Activated CD4-positive, alpha-beta T cell treated with anti-CD3 and anti-CD28 coated beads, Interleukin-2, amount 50 U/mL, for 16 hours (primary cell): ENCODE measurements at places on chromosomes 3 and 15.

DNA sequence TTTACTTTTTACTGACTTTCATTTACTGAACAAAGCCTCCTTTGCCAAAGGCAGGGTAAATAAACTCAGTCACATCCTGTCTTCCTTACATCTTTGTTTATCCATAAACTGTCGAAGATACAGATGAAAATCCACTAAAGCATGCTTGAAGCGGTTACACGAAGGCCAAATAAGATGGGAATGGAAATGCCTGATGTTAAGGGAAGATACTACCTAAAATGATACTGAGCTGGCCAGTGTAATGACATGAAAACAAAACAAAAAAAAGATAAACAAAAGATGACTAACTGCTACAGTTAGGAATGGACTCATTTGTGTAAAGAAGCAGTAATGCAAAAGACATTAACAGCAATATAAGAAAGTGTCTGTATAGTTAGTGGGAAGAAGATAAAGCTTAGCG is 114.7 kb upstream of the ADAMTS9 start:
- no peak for DNase-seq

- peak; percentile 86 for DNase-seq
Measured at GRCh38 chr15:63238796-63239195, 38.6 kb upstream of the APH1B start.

GRCh38 chr3:8555113-8555661 is 53.6 kb downstream of the LMCD1 start:
- no peak for DNase-seq

DNA sequence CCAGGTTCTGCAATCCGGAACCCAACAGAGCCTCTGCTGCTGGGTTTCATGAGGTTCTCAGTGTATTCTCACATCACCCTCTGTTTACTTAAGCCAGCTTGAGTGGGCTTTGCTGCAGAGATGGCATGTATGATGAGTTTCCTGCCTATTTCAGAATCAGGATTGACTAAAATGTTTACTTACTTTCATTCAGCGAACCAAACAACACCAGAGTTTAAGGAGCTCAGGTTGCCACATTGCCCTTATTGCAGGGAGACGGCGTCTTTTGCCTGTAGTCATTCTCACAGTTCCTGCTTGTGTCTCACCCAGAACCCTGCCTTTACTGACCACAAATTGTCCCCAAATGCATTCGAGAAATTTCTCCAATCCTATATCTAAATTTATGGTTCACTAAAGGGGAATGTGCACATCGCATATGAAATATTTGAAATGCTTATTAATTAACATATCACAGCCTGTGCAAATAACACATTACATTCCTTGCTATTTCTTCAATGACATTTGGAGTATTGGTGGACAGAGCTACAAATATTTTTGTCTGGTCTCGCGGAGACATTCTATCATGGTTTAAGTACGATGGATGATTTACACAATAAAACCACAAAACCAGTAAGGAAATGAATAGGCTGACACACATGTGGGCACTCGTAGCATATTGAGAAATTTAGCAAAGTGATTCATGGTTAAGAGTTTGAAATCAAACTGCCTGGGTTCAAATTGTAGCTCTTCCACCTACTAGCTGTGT is 377.2 kb upstream of the CFAP20DC start:
- DNase-seq = peak; percentile 82

- DNase-seq = no peak
Measured at GRCh38 chr3:54962200-54962599, 34.3 kb upstream of the LRTM1 start.

GRCh38 chr3:22371036-22371435 is 620.0 kb upstream of the ZNF385D start:
- no peak for DNase-seq

- DNase-seq = no peak
Measured at GRCh38 chr15:60379525-60380274, 18.1 kb downstream of the ANXA2 start.

- peak; percentile 27 for DNase-seq
Measured at GRCh38 chr3:133457465-133458067, 57.7 kb downstream of the BFSP2 start.
